ENCODE measurements at places on chromosomes 5 and 9.

- peak; percentile 38 for DNase-seq
Measured at GRCh38 chr5:58459146-58460001, 512 bp downstream of the PLK2 start.

DNA sequence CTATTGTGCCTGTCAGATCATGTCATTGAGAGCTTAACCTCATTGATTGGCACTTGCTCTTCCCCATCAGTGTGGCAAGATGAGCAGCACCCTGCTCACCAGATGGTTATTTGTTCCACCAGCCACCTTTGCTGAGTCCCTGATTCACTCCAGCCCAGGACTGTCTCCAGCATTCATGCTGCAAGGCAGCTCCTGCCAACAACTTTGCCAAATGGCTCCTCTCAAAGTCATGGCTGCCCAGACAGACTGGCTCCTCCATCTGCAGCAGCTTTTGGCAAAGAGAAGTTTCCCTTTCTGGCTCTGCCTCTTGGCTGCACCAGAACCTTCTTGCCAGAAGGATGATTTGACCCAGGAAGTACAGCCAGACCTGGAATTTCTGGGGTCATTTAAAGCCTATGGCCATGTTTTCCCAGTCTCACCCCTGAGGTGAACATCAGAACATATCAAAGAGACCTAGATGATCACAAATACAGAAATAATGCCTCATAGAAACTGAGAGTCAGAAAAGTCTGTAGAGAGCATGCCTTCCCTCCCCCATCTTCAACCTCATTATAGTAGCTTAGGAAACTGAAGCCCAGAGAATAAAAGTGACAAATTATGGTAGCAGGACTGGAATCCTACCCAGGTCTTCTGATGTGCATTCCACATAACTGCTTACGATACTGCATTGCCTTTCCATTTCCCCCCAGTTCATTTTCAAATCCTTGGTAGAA, 10.4 kb downstream of the PPP2R2B start:
- no peak for DNase-seq

- DNase-seq: peak; percentile 78
Measured at GRCh38 chr9:35385042-35385441, 104.9 kb upstream of the RUSC2 start.

- DNase-seq: no peak
Measured at GRCh38 chr9:82498541-82499317, 510.2 kb downstream of the SPATA31D1 start.

GRCh38 chr5:131268758-131269370, 5.0 kb downstream of the CDC42SE2 start:
- peak; percentile 52 for DNase-seq

DNA sequence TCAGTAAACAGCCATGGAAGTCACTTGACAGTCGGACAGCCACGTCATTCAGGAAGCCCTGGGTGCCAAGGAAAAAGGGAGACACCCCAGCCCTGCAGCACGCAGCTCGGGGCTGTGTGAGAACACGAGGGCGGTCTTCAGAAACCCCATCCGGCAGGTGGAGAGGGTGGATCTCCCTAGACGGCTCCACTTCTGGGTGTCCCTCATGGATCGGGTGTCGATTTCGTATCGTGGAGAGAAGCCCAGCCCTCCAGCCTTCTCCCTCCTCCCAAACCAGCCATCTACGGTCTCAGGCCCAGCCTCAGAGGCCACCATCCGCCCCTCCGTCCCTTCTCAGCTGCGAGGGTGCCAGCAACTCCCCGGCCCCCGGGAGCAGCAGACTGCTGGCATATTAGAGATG, 65.5 kb upstream of the BARHL1 start:
- DNase-seq: no peak

- DNase-seq: peak; percentile 66
Measured at GRCh38 chr5:135269199-135269598, 129.8 kb downstream of the MACROH2A1 start.

DNA sequence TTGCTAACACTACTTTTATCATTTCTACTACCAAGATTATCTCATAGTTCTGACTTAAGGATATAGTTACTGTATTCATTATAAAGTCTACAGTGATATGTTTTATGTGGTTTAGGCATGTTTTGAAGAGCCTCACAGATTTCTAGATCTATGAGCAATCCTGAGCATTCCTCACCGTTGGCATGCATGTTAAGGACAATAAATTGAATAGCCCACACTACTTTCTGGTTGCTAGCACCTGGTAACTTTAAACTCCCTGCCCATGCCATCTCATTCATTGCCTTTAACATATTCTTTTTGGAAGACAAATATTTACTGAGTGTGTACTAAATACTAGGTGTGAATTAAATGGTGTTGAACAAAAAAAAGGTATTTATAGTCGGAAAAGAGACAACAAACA, 868.1 kb upstream of the CDH9 start:
- no peak for DNase-seq

- DNase-seq: peak; percentile 95
Measured at GRCh38 chr9:130962418-130963316, 23.6 kb upstream of the FIBCD1 start.

GRCh38 chr9:31034311-31034710, 1350.1 kb upstream of the ACO1 start:
- DNase-seq: no peak

GRCh38 chr9:129900263-129901027, 65.2 kb downstream of the USP20 start:
- no peak for DNase-seq

GRCh38 chr5:59798862-59799667, 94.5 kb downstream of the PDE4D start:
- DNase-seq: no peak

- peak; percentile 17 for DNase-seq
Measured at GRCh38 chr9:125361837-125362531, 100.4 kb downstream of the GAPVD1 start.

DNA sequence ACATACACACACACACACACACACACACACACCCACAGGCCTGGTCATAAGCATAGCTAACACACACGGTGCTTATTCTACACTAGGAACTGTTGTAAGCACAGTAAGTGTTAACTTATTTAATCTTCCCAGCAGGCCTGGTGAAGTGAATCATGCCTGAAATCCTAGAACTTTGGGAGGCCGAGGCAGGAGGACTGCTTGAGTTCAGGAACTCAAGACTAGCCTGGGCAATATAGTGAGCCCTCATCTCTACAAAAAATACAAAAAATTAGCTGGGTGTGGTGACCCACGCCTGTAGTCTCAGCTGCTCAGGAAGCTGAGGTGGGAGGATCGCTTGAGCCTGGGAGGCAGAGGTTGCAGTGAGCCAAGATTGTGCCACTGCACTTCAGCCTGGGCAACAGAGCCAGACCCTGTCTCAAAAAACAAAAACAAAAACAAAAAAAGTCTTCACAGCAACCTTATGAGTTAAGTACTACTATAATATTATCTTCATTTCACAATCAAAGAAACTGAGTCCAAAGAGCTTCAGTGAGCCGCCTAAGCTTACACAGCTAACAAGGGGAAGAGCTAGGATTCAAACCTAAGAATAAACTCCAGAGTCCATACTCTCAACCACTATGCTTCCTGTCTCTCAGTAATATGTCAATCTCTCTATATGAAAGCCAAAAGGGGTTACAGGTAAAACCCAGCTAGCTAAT, 2.3 kb downstream of the MEGF9 start:
- no peak for DNase-seq

DNA sequence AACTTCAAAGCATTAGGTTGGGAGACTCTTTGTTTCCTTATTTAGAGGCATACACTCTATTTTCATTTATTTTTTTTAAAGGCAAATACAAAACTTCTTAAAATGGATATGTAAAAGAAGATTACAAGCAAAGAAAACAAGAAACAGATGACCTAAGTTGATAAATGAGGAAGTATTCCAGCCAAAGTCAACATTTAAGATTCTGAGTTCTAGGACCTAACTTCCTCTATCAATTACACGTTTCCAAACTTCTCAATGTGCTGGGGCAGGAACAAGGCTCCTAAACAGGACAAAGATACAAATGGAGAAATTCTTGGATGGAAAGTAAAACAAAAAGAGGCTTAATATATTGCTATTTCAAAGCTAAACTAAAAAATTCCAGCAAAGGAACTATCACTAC, 89.5 kb downstream of the TLE1 start:
- no peak for DNase-seq

Measured in IMR-90 (cell line).